ELF-1 (cell line): ENCODE measurements at places on chromosomes 7 and 10.

GRCh38 chr7:22725585-22725984, 1.4 kb upstream of the IL6 start:
- DNase-seq, result peak; percentile 83

DNA sequence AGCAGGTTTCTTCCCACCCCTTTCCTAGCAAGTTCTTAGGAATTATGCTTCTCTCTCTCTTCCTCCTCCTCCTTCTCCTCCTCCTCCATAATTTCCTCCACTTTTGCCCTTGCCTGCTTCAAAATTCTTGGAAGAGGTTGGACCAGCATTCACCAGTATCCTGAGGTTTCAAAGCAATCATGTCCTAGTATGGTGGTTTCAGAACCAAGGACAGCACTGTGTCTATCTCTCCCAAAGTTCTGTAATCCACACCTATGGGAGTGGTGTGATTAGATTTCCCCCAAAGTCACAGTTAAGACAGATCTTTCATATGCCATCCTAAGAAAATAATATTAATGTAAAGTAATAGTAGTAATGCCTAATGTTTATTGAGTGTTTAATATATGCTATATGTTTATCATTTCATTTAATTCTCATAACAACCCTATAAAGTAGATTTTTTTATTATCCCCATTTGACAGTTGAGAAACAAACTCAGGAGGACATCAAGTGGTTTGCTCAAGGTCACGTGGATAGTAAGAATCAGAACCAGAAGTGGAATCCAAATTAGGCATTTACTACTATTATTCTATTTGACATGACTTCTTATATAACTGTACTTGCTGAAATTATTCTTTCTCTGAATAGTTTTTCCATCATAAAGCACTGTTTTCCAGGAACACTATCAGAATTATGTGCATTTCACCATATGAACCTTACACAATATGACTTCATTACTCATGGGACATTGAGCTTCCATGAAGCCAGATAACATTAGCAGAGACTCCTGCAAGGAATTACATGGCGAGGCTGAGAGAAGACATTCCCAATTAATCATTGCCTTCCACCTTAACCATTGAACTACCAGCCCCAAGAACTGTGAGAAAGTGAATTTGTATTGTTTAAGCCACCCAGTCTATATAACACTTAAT, 91.4 kb downstream of the IPMK start:
- DNase-seq, result no peak

DNA sequence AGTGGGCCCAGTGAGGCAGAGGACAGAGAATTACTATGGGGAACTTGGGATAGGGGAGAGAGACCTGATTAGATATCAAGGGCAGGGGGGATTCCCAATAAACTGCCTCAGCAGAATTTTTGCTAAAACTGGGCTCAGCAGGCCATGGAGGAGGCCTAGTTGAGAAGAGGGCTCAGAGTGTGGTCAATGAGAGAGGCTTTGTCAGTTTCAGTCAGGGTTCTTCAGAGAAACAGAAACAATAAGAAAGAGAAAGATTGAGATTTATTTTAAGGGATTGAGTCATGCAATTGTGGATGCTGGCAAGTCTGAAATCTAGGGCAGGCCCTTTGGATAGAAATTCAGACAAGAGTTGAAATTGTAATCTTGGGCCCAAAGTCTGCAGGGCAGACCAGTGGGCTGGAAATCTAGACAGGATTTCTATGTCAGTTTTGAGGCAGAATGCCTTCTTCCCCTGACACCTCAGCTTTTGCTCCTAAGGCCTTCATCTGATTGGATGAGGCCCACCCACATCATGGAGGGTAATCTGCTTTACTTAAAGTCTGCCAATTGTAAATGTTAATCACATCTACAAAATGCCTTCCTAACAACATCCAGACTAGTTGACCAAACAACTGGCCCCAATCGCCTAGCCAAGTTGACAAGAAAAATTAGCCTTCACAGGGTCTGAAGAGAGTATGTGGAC, 33.5 kb upstream of the CCSER2 start:
- no peak for DNase-seq

- DNase-seq, result no peak
Observed at GRCh38 chr10:71309919-71310318, 9.1 kb upstream of the SLC29A3 start.
